ENCODE measurements at places on chromosomes 3 and 15.

DNA sequence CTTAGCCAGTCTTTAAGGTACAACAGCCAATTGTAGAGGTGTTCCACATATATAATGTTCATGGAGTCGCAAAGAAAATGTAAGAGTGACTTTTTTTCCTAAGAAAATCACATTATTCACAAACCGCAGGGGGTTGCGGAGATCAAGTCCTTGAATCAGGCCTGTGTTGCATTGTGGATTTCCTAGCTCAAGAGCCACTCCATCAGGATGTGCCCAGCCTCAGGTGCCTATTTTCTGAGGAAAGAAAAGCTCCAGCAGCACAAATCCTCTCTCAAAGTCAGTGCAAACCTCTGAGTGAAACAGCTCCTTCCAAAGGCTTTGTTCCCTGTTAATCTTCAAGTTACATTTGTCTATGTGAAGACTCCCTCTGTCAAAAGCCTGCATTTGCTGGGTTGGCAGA, 349.4 kb downstream of the CLSTN2 start:
- no peak for DNase-seq

DNA sequence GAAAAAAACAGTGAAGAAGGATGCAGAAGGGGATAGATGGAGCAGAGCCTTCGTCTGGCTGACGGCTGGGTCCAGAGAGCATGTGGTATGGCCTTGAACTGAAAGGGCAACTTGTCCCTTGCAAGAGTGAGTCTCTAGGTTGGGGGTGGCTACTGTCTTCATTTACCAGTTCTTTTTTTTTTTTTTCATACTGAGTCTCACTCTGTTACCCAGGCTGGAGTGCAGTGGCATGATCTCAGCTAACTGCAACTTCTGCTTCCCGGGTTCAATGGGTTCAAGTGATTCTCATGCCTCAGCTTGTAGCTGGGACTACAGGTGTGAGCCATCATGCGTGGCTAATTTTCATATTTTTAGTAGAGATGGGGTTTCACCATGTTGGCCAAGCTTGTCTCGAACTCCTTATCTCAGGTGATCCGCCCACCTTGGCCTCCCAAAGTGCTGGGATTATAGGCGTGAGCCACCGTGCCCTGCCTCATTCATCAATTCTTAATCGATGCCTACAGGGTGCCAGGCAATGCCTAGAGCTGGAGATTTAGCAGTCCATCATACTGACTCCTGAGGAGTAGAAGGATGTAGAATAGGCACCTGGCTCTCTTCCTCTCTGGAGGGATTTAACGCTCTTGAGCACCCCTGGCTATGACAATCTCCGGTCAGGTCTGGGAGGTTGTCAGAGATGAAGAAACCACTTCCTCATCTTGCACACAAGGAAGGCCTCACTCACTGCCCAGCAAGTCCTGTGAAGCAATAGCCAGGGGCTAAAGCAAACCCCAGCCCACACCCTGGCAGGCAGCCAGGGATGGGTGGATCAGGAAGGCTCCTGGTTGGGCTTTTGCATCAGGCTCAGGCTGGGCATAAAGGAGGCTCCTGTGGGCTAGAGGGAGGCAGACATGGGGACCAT, at the start of gene CAMP:
TSS of gene CAMP (plus strand) at position 880 of the 898 bp plus-strand sequence. CDS start at position 897, 17 bp downstream.
- no peak for DNase-seq

DNA sequence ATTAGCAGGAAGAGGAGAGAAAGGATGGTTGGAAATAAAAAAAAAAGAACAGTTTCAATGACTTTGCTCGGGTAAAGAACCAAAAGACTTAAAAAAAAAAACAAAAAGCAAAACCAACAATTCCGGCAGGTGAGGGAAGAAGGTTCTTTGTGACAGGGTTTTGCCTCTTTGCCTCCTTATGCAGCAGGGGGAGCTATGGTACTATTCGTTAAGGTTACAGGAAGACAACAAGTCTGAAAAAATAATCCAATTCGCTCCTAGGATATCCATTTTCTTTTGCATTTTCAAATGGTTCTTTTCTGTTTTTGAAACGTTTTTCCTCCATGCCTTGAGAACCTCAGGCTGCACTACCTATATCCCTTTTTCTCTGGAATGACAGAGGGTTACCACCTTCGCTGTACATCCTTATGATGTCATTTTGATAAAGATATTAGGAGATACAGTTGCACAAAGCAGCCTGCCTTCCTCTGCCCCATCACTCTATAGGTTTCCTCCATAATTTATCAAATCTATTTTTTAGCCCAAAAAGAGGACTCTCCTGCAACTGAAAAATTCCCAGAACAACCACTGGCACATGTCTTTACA, 55.0 kb downstream of the CFAP20DC start:
- no peak for DNase-seq

GRCh38 chr3:9184461-9184835, 65.0 kb downstream of the SRGAP3 start:
- DNase-seq: no peak

DNA sequence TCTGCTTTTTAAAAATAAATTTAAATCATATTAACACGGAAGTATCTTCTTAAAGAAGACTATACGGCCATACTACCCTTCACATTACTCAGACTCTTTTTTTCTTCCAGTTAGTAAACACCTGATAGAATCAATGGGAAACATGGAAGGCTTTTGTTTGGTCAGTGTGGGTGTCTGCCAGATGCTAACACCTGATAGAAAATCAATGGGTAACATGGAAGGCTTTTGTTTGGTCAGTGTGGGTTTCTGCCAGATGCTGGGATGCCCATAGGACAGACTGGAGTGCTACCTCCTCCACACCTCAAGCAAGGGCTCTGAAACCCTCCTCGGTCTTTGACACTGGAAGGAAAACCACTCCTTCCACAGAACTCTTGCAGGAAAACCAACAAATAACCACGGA, 29.2 kb downstream of the HACL1 start:
- no peak for DNase-seq

DNA sequence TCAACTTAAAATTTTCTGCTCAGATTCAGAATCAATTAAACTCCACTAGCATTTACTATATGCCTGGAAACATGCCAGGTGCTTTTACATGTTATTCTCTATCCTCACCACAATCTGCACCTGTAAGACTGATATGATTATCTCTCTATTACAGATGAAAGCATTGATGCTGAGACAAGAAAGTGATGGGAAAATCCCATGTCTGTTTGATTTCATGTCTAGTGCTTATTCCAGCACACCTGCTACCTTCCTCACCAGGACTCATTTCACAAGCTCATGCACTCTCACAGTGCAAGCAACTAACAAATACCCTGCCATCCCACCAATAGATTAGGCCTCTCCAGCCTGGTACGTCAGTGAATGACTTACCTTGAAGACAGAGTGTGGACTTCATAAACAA, 25.0 kb upstream of the BCL6 start:
- no peak for DNase-seq

DNA sequence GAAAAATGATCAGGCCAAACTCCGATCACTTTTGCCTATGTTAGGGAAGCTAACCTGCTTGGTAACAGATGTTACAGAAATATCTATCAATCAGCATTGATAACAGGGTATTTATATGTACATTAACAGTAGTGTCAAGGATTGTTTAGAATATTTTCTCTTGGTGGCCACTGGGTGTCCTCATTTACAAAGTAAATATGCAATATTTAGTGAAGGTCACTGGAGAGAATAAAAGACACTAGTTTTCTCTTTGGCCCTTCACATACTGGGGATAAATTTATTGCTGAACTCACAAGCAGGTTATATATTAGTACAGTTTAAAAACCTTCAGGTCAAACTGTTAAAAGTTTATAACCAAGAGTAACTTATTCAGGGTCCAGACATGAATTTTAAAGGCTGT, 69.0 kb downstream of the TIGIT start:
- DNase-seq: no peak

DNA sequence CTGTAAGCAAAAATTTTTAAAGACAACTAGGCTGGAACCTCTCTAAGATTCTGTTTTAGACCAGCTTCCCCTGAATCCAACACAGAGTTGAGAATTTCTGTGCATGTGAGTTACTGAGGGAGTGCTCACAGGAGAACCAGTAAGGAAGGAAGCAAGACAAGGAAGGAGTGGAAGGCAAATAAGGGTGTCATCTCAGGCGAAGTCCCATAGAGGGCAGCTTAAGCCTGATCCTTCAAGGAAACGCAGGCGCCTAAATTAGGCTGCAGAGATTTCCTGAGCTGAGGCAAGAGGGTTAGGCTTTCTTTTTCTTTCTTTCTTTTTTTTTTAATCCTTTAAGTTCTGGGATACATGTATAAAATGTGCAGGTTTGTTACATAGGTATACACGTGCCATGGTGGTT, 36.2 kb upstream of the COL6A6 start:
- no peak for DNase-seq

DNA sequence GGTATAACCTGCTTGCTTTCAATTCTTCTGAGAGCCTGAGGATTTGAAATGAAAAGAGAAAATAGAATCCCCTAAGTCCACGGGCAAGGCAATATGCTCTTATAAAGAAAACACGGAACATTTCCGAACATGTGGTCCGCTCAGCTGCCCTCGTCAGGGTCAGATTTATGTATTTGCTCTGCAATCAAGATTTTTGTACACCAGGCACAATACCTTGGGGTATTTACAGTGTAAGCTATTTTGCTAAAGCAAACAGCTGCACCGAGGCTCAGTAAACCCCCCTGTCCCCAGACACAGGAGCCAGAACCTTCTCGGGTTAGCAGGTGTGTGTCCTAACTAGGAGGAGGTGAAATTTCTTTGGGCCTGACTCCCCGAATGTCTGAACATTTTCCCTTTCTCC, 155.8 kb upstream of the LRIG1 start:
- DNase-seq: no peak

DNA sequence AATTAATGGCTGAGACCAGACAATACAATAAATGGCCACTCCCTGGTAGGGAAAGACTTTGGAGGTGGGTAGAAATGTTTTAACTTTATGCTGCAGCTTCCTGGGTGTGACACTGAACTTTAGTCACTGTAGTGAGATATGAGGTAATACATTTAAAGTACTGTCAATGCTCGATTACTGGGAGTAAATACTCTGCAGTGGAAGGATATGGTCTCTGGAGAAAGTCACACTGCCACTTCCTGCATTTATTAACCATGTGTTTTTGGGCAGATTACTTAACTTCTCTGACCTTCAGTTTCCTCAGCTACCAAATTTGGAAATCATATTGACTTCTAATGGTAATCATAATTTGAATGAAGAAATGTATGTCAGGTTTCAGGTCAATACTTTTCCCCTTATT, 317.1 kb upstream of the TGFBR2 start:
- no peak for DNase-seq
